ENCODE measurements at places on chromosomes 7 and 10. TPM values are rescaled to one million over a fixed set of nuclear protein-coding genes. Genes with fewer than 3 reads are reported as not detected.

GRCh38 chr10:111161109-111161874, 84.5 kb downstream of the ADRA2A start:
- no peak for DNase-seq

DNA sequence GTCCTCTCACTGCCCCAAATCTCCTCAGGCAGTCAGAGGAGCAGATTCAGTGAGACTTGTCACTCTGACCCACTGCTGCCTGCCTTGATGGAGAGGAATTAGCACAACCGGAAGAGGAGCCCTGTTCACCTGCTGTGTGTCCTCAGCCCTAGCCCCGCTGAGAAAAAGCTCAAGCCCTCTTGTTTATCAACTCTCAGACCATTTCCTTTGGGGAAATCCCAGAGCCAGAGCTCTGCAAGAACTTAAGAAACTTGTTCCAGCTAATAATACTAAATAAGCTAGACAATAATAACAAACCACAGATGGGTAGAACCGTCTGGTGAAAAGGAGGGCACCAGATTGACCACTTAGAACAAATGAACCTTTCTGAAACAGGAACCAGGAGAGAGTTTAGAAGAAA, 37.7 kb upstream of the ITGB1 start:
- no peak for DNase-seq

DNA sequence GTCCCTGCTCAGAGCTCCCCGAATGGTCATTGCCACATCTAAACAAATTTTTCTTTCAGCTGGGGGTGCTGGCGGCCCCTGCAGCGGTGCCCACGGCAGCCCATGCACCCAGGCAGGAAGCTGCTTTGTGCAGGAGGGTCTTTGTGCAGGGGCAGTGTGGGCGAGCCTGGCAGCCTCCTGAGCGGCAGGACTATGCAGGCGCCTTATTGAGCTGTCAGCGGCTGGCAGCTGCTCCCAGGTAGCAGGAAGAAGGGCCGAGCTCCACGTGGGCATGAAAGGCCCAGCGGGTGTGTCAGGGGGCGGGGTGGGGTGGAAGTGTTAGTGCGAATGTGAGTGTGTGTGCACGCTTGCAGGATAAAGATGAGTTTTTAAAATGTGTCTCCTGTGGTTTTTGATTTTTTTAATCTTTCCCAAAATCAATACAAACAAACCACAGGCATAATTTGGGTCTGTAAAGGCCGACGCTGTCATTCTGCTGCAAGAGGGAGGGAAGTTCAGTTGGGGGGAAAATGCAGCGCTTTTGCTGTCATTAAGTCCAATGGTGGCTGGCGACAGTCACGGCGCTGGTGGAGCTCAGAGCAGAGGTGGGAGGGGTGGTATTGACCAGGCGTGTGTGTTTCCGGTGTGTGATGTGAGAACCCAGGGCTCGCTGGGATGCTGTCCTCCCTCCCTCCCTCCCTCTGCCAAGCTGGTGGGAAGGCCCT, 83.9 kb downstream of the LHPP start:
- no peak for DNase-seq

DNA sequence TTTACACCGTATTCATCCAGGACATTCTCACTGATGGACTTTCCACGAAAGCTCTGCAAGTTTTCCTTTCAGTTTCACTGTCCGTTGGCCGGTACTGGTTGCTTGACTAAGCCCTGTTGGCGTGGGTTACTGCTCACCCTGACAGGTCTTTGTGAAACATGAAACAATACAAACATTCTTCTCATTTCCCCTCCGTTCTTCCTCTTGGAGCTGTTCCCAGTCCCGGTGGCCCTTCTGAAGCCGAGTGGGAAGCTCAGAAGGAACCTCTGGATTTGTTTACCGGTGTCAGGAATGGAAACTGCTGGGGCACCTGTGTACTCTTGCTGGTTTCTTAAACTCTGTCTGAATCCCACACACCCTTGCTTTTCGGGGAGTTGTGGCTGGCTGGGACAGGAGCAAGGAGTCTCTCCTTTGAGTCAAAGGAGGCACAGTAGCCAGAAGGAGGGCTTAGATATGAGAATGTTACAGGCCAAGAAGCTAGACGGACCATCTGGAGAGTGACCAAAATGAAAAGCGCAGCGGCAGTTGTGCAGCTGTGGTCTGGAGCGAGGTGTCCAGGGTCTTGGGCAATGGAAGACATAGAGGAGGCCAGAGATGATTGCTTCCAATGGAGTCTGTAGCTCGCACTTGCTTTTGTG, 45.7 kb downstream of the LYZL2 start:
- DNase-seq, result no peak

DNA sequence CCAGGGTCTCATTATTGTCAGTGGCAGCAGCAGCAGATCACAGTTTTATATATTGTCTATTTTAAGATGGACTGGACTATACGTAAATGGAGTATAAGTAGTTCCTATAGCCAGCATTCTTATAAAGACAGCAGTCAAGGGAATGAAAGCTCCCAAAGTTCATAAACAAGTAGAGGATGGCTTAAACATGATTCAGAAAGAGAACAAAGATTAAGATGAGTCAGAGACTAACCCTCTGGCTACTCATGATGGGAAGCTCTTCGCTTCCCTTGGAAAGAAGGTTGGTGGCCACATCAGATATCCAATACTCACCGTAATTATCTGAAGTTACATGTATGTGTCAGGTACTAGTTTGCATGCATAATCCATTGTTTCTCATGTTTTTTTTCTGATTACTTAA, 277.0 kb downstream of the INHBA start:
- no peak for DNase-seq

NXPH1 gene
- total RNA-seq, result 3.8 TPM

SYT15 gene
- total RNA-seq, result 2.5 TPM
